CD8-positive, alpha-beta memory T cell (primary cell): ENCODE measurements at places on chromosomes 2 and 18. TPM values are rescaled to one million over a fixed set of nuclear protein-coding genes. Genes with fewer than 3 reads are reported as not detected.

Gene C2orf78
- not detected for total RNA-seq

- peak; percentile 8 for DNase-seq
These were observed 34.1 kb upstream of the GNAL start for GRCh38 chr18:11654736-11655605.

GRCh38 chr2:128464456-128464855, 145.8 kb upstream of the HS6ST1 start:
- DNase-seq, result no peak

Gene PKP4
- 29.6 TPM for total RNA-seq

- DNase-seq, result no peak
These were observed 1.0 kb downstream of the HDLBP start for GRCh38 chr2:241314226-241315092.

GRCh38 chr18:6731222-6731596, 1.7 kb downstream of the ARHGAP28 start:
- no peak for DNase-seq

GRCh38 chr2:130917006-130917688, 80.4 kb downstream of the ARHGEF4 start:
- DNase-seq, result no peak

- no peak for DNase-seq
These were observed 195.4 kb upstream of the ARL4C start for GRCh38 chr2:234691968-234692955.

DNA sequence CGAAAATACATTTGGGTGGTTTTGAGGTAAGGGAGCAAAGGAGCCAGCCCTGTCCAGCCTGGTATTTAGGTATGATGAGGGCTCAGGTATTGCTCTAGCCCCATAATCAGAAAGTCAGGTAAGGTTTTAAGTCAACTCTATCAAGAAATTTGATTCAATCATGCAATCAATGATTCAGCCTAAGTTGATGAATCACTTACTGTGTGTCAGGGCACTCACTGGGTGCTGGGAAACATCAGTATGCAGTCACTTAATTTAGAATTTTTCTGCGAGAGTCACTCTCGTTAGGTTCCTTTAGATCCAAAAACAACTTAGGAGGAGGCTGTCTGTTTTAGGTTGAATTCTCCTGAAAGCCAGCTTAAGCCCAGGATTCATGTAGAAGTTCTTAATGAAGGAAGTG, 17.7 kb upstream of the SERPINB2 start:
- no peak for DNase-seq

DNA sequence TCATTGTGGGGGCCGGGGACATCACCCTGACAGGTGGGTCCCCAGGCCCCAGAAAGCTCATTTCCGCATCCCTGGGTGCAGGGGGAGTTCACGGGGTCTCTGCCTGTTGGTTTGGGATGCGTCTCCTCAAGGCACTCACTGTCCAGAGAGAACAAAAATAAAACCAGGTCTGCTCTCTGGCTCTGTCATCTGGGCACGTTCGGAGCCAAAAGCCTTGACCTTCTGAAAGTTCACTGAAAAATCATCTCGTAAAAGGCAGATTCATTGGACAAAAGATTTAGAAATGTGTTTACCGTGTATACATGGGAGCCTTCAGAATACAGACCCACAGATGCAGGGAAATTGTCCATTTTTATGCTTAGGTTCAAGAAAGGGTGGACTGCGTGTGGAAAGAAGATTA, 26.6 kb downstream of the MLPH start:
- DNase-seq, result no peak

DNA sequence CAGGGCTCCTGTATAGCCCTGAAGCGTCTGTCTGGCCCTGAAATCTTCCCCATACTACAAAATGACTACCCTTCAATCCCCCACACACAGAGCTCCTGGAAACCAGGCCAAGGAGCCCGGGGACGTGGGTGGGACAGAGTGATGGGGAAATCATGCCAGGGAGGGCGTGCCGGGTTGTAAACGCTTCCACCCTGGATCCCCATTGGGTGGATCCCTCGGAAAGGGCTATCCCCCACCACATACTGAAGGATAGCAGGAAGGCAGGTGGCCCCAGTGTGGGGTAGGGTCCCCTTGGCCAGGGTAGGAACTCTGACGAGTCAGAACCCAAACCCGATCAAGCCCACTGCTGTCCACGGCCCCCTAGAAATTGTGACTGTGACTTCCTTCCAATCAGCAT, 91.7 kb downstream of the INHBB start:
- no peak for DNase-seq

Gene SMARCAL1
- 26.7 TPM for total RNA-seq

Gene OBSL1
- 0.69 TPM for total RNA-seq

DNA sequence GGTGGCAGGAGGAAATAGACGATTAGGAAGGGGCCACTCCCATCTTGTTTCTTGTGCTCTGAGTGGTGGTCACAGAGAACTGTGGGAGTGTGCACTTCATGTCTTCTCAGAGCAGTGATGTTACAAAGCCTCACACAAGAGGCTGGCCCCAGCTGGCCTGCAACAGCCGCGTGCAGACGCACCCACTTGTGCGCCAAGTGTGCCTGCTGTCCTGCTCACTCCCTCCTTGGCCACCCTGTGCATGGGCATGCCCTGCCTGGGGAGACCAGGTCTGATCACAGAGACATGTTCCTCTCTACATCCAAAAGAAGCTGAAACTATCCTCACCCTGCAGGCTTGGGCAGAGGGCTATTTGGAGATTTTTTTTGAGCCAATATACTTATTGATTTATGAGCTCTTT, 108.4 kb downstream of the MRO start:
- no peak for DNase-seq

GRCh38 chr2:28993206-28993960, 12.3 kb downstream of the TOGARAM2 start:
- no peak for DNase-seq

DNA sequence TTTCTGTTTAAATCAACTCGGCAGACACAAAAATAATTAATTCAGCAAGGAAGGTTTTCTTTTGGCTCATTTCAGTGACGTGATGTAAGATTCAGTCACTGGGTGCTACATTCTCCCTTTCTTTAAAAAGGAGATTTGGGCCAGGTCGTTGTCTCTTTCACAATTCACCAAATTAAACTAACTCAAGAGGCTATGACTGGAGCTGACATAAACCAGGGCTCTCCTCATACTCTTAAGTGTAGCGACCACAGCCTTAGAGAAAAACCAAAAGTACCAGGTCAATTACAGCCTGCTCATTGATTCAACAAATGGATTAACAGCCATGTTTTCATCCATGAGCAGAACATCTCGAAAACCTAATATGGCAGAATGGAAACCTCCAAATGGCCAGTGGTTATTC, 85.7 kb downstream of the PAX3 start:
- no peak for DNase-seq

DNA sequence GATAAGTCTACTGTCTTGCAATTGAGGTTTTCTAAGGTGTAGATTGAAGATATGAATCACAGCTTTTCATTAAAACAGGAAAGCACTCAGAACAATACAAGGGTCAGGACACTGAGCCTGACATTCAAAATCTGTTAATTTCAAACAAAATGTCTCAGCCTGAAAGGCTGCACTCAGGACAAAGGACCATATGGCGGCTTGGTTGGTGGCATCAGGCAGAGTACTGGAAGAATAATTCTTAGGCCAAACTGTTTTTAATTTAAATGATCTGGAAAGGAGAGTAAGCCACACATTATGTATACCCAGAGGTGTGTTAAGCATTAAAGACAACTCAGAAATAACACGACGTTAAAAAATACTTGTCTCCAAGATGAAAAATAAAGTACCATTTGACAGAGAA, 85.9 kb downstream of the SKA1 start:
- no peak for DNase-seq

- no peak for DNase-seq
These were observed 293.7 kb upstream of the ACVR2A start for GRCh38 chr2:147550995-147551731.

Gene MAL
- 27.3 TPM for total RNA-seq

DNA sequence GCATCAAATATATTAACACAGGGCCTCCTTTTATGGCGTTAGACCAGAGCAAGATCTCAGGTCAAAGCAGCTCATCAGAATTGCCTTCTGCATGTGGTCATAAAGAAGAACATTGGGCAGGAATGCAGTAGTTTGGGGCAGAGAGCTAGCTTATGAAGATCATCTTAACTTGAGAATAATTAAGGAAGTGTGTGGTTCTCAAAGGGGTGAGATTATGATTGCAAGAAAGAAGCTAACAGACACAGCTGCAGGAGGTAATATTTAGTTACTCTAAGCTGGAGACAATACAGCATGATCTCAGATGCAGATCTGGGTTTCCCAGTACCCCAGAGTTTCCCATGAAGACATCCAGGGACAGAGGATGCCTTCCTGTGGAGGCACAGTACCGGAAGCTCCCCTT, 91.6 kb downstream of the TTC27 start:
- DNase-seq, result no peak

Gene NEU4
- total RNA-seq, result not detected

- no peak for DNase-seq
These were observed 26.8 kb upstream of the SPATA3 start for GRCh38 chr2:230968921-230969658.
